LHCN-M2 (cell line): ENCODE measurements at places on chromosomes 3 and 15. TPM values are rescaled to one million over a fixed set of nuclear protein-coding genes. Genes with fewer than 3 reads are reported as not detected.
A peak's percentile ranks its signal among the peaks of the same experiment; 100 is the strongest.

DNA sequence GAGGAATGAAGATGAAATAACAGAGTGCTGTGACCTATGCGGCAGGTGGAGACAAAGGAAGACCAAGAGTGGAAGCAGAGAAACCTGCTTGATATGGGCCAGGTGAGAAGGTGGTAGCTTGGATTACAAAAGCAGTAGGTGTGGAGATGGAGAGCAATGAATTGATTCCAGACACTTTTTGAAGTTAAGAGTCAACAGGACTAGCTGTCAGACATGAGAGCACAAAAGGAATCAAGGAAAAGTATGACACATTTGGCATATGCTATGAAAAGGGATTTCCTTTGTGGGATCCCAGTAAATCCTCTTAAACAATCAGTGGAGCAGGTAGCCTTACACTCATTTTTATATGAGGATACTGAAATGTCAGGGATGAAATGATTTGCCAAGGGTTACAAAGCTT is 160.5 kb downstream of the GREM1 start:
- no peak for DNase-seq

DNA sequence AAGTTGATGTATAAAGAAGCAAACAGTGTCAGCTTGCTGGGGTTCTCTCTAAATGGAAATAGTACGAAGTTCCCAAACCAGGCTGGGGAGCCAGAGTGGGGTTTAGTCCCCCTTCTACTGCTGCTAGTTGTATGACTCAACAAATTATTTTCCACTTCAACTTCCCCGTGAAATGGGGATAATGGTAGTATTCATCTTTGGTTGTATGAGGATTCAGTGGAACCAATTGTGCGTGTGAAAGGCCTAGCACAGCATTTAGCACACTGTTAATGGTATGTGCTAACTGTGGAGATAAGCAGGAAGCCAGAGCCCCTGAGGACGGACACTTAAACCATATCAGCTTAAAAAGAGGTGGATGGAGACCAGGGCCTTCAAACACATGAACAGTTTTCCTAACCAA is 4.2 kb downstream of the SORD start:
- DNase-seq: no peak

DNA sequence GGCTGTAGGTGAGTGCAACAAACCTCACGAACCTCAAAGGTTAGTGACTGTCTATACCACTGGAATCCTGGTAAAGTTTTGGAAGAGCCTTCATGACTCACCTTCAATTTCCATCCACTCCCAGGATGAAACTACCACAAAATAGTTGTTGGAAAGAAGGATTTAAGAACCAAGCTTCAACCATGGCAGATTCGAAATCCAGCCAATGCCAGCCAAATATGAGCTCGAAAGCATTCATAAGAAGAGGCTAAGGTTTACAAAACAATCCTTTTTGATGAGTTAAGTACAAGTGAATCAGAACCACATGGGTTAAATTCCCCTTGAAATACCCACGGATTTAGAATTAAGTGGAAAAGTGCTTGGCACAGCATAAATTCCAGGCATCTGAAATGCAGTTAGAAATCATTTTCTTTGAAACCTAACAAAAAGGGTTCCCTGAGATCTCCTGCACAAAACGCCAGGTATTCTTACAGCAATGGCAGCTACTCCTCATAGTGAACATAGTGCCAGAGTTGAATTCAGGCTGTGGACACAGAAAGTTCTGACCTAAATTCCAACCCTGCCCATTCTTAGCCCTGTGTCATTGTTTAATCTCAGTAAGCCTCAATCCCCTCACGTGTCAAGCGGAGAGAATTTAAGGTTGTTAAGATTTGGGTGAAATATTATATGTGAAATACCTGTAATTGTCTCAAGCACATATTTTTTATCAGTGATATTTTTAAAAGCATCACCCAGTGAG is 89.2 kb downstream of the FBN1 start:
- DNase-seq: peak; percentile 48

DNA sequence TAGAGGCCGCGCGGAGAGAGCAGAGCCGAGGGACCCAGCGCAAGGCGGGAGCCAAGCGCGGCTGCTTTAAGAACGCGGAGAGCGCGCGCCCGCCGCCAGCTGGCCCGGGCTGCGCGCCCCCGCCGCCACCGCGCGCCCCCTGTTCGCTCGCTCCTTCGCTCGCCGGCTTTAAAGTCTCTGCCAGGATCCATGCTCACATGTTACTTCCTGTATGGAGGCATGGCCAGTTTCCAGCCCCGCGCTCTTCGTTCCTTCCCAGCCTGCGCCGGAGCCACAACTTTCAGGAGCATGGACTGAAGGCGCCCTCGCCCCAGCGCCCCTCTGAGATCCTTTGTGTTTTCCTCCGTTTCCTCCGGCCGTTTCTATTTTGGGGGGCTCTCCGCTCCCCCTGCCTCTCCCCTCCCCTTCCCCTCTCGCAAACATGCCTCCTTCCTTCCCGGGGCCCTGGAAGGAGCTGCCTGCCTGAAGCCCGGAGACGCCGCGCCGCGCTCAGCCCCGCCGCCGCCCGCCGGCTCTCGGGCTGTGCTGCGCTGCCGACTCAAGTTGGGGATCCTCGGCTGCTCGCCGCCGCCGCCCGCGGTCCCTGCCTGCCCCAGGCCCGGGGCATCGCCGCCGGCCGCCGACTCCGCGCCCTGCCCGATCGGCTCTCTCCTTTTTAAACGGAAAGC is at the start of gene PTPRG:
Gene PTPRG, plus strand, starts transcription at position 198 of the 668 bp plus-strand sequence. CDS start 717 bp downstream, outside the sequence.
- peak; percentile 91 for DNase-seq

GRCh38 chr3:21013566-21013965 is 737.4 kb downstream of the ZNF385D start:
- DNase-seq: no peak

DNA sequence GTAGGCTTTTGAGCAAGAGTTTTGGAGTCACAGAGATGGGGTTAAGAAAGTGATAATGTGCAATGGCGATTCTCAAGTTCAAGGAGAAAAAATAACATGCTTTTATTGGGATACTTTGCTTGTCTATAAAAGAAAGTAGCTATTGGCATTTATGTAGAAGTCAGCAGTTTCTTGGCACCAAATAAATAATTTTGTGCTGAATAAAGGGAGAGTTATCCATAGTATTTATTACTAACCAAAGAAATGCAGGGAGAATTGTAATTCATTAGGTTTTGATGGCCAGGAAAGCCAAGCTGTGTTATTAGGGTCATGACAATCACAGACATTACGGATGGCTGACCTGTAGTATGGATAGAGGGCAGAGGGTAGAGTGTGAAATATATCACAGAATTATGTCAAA is 33.1 kb downstream of the BTD start:
- DNase-seq: no peak

DNA sequence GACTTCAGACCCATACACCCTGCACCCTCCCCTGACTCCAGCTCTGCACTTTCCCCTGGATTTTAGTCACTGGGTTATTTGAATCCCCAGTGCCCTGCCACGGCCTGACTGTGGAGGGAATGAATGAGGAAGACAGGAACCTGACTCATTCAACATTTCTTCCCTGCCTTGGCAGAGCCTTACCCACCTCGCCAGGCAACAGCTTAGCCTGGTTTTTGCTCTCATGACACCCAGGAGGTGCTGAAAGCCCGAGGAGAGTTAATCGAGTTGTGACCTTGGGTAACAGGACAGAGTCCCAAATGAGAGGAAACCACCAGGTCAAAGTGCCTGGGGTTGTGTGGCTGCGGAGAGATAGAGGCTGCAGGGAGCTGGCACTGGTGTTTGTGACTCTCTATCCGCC is 128.3 kb downstream of the SMAD6 start:
- DNase-seq: peak; percentile 62

DNA sequence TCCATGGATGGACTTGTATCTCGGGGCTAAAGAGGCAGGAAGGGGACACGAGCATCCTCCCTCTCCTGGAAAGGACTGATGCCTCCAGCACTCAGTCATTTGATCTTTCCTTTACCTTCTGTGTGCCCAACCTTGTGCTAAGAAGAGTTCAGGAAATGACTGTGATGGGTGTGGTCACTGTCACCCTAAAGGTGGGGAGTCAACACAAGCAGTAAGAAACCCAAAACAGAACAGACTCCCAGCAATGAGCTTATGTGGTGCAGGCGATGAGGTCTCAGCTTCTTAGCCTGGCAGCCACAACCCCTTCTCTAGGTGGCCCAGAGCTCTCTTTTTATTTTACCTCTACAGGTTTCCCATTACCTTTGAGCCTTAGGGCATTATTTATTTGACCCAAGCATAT is 3.8 kb downstream of the MPI start:
- DNase-seq: no peak

GRCh38 chr3:148146947-148147826 is 550.5 kb upstream of the AGTR1 start:
- DNase-seq: peak; percentile 57

- peak; percentile 87 for DNase-seq
These were observed 1.9 kb downstream of the ADAMTS9 start for GRCh38 chr3:64685800-64686445.

DNA sequence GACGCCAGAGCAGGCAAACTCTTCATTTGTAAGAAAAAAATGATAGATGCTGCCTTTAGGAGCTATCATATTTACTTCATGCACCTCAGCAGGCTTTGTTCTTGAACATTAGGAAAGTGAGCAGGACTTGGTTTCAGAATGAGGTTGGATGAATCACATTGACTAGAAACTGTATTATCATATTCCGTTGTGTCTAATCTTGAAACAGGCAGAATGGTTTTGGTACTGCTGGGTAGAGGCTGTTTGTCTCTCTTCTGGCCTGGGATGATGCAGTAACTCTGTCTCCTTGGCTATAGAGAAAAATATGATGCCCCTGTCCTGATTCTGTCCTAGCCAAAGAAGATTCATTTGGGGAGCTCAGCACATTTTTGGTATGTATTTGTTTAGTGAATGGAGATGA is 344.2 kb upstream of the GRM7 start:
- no peak for DNase-seq

DNA sequence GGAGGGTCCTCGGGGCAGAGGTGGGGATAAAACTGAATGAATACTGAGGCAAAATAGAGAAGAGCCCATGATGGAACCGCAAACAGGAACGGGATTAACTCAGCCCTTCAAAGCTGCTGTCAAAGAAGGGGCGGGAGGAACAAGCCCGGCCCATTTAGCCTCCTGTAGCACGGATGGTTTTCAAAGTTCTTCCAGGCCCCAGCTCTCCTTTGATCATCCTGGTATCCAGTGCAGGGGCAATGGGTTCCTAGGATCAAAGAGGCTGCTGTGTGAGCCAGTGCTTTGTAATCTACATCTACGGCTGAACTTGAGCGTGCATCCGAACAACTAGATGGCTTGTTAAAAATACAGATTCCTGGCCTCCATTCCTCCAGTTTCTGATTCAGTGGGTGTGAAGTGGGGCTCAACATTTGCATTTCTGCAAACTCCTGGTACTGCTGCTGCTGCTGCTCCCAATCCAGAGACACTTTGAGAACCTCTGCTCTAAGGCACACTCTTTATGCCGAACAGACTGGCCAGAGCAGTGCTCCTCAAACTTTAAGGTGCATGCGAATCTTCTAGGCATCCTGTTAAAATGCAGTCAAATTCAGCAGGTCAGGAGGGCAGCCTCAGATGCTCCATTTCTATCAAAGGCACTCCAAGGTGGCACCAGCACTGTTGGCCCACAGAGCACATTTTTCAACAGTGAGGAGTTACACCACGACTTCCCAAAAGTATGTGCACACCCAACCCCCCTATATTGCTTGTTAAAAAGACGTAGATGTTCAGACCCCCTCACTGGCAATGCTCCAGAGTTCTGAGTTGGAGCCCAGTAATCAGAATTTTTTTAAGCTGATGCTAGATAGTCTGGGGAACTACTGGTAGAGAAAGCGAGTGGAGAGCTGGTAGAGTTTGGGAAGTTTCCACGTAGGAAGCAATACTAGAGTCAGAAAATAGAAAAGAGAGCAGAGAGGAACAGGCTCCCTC is 5.6 kb downstream of the GALNT15 start:
- no peak for DNase-seq

The MESP1 gene
- total RNA-seq: 0.17 TPM in 1 of 2 replicates, not detected in the other

The C3orf20 gene
- total RNA-seq: not detected in 2 replicates

The CDHR4 gene
- not detected in 2 replicates for total RNA-seq

The OR5K2 gene
- total RNA-seq: not detected in 2 replicates
